ENCODE measurements at places on chromosomes 11 and 22.

DNA sequence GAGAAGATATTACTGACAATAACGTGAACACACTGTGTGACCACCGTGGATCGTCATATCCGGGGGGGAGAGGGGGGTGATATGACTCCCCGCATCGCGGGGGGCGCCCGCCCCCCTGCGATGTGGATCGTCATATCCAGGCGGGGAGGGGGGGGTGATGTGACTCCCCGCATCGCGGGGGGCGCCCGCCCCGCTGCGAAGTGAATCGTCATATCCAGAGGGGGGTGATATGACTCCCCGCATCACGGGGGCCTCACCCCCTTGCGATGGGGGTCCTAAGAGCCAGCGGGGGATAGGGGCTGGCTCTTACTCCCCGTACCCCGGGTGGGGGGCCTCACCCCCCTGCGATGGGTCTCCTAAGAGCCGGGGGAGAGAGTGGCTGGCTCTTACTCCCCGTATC, 19.9 kb downstream of the UNC93B1 start:
- DNase-seq = no peak

DNA sequence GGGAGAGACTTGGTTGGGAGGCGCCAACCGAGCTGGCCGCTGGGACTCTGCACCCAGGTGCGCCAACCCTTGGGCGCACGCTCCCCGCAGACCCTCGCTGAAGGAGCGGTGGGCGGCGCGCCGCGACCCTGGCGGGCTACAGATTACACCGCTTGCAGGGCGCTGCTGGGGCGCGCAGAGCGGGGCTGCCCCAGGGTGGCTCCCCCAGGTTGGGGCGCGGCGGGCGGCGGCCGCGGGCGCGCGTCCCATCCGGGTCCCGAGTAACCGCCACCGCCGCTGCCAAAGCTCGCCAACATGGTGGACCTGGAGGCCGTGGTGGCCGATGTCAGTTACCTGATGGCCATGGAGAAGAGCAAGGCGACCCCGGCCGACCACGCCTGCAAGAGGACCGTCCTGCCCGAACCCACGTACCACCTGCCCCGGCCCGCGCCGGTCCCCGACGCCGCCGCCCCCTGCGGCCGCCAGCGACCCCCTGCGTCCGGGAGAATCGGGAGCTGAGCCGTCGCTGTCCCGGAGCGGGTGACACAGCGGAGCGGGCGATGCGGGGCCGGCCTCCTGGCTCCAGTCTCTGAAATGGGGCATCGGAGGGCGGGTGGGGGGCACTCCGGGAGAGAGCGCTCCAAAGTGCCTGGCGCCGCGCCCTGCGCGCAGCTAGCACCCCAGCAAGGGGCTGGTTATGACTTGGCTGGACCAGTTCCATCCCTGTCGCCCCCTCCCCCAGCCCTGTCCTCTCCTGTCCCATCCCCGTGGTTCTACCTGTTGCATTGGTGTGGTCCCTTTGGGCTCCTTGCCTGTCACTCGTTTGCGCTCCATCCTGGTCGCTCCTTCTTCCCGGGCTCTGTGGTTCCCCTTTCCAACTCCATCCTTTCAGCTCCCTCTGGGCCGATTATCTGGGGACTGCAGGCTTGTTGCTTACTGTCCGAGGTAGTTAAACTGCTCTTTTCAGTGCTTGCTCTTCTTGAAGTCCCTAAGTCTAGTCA, 143.3 kb upstream of the GRK3 start:
- no peak for DNase-seq

DNA sequence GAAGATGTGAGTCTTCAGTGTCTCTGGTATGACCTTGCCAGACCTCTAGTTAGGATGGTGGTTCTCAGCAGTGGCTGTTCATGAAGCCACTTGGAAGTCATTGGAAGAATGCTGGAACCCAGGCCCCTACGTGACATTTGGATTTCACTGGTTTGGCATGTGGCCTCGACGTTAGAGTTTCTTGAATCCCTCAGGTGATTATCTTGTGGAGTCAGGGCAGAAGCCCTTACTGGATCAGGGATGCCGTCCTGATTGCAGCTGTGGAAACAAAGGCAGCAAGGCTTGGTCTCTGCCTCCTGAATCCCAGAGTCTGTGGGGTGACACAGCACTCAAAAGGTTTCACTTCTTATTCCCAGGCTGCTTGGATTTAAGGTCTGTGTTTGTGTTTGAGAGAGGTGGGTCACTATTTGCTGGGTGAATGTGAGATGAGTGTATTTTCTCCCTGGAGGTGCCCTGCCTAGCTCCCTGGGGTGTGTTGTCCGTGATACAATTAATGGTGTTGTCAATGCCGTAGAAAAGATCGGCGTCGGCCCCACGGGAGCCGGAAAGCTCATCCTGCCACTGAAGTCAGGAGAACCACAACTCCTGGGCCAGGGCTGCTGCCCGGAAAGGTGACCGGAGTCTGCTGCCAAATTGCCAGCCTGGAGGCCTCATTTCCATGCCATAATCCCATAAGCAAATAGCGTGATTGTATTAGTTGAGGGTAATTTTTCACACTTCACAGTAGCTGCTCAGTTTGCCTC, 939.0 kb downstream of the BRD1 start:
- no peak for DNase-seq

DNA sequence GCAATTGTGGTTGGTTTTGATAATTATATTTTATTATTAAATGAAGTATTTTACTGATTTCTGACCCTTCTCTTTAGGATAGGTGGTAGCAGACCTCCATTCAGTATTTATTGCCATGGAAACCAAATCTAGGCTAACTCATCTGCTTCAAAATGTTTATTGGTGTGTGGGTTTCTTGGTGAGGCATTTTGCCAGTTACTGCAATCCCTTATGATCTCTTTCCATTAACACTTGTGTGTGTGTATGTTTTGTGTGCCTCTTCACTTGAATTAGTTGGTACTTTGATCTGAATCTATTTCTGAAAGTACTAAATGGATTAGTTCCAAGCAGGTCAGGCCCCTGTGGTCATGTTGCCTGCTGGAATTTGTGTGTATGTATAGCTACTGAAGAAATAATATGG, 184.4 kb upstream of the C11orf87 start:
- no peak for DNase-seq

DNA sequence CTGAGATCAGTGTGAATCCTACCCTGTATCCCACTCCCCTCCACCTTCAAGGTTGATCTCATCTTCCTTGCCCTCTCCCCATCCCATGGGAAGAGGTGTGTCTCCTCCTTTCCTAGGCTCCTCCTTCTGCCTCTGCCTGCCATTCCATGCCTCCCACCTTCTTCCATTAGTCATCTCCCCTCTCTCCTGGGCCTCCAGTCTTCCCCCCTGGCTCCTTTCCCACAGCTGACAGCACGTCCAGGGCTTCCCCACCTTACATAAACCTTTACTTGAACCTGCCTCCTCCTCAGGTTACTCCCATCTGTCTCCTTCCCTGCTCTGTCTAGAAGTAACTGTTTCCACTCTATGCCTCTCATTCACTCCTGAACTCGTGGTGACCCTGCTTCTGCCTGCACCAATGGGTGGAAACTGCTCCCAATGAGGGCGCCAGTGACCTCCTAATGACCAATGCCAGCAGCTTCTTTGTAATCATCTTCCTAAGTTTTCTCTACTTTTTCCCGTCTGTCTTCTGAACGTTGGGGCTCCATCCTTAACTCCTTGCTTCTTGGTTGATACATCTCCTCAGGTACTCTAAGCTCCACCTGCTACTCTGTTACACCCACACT, 266.9 kb upstream of the NARS2 start:
- DNase-seq = no peak

- DNase-seq = no peak
These were observed 475.6 kb downstream of the MIAT start for GRCh38 chr22:27133019-27133431.

- no peak for DNase-seq
These were observed 11.6 kb upstream of the PDE2A start for GRCh38 chr11:72685560-72686480.

DNA sequence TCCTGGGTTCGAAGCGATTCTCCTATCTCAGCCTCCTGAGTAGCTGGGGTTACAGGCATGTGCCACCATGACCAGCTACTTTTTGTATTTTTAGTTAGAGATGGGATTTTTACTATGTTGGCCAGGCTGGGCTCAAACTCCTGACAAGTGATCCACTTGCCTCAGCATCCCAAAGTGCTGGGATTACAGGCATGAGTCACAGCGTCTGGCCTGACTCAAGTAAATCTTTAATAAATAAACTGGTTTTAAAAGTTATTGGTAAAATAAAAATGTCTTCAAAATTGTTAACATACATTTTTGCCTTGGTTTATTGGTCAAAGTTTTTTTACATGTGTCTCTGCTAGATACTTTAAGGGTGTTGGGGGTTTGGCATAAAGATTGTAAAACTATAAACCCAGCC, 7.3 kb upstream of the PES1 start:
- DNase-seq = no peak

DNA sequence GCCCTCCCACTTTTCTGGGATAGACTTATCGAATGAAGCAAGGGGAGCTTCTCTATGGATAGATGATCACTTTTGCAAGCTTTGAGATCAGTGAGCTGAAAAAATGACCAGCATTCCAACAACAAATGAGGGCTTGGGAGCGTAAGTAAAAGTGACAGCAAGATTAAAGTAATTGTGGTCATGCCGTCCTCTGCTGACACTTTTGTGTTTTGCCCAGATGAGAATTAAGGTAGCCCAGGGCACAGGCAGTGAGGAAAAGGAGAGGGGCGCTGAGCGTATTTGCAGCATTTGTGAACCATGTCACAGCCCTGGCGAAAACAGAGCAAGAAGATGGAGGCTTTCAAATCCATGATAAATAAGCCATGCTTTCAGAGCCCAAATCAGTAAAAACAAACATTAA, 24.6 kb upstream of the TMA7B start:
- no peak for DNase-seq

- DNase-seq = no peak
These were observed 226.9 kb upstream of the B3GAT1 start for GRCh38 chr11:134638796-134639430.

DNA sequence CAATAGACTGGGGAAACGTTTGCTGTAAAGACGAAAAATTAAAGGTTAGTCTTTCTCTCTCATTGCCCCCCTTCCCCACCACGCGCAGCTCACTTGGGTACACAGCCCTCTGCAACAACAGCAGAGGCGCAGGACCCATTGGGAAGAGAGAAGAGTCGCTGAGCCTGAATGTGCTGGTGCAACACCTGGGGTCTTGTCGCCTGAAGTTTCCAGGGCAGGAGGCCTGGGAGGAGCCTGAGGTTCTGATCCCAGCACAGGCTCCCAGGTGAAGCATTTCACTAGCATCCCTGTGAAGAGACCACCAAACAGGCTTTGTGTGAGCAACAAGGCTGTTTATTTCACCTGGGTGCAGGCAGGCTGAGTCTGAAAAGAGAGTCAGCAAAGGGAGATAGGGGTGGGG, 116.2 kb upstream of the NTM start:
- DNase-seq = no peak

- DNase-seq = no peak
These were observed 7.0 kb downstream of the GTF2H1 start for GRCh38 chr11:18329196-18329870.

- peak; percentile 80 for DNase-seq
These were observed 11.4 kb downstream of the BCL9L start for GRCh38 chr11:118914178-118914918.

DNA sequence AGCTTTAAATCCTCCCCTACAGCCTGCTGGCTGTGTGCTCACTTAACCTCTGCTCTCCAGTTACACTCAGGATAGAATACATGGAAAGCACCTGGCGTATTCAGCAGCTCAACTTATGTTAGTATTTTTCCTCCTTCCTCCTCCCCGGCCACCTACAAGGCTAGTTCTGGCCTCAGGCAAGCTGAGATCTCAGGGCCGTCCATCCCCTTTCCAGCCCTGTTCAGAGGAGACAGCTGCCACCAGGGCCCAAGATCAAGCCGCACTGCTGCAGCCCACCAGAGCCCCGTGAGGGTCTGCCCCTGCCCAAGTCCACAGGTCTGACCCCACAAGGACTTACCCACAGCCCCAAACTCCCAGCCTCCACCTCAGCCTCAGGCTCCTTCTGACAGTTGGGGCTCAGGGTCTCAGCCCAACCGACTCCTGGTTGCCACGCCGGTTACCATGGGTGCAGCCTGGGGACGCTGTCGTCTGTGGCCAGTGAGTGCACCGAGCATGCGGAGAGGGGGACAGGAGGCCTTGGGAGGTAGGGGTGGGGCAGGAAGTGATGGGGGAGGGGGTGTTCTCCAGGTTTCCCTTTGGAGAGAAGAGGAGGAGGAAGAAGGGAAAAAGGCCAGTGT, at the start of gene C11orf16:
C11orf16 (minus strand) TSS at position 384 of the 617 bp plus-strand sequence. CDS start 639 bp downstream, outside the sequence.
- no peak for DNase-seq

GRCh38 chr11:129695571-129696308, 119.9 kb upstream of the TMEM45B start:
- DNase-seq = peak; percentile 72

DNA sequence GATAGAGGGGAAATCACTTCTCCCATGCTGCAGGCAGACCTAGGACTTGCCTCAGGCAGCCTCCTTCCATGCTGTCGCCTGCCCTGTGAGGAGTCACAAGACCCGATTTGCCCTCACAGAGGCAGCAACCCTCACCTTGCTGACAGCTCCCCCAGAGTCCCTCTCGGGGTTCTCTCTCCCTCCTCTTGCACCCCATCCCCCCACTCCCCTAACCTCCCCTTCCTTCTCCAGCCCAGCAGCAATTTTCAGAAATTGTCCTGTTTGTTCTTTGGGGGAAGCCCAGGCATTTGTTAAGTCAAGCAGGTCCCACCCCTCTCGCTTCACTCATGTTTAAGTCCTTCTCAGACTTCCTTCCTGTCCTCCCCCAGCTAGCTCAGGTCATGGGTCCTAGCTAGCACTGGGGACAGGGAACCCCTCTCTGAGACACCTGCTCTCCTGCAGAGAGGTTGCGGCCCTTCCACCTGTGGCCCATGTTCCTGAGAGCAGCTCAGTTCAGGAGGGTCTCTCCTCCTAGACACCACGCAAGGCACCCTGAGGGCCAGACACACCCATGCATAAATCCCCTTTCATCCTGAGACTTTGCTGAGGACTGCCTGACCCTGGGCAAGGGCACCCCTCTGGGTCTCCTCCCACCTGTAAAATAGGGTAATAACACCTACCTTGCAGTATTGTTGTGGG, 6.3 kb upstream of the FXYD2 start:
- DNase-seq = no peak

- DNase-seq = no peak
These were observed 1191.7 kb downstream of the TBC1D22A start for GRCh38 chr22:47954107-47954506.

DNA sequence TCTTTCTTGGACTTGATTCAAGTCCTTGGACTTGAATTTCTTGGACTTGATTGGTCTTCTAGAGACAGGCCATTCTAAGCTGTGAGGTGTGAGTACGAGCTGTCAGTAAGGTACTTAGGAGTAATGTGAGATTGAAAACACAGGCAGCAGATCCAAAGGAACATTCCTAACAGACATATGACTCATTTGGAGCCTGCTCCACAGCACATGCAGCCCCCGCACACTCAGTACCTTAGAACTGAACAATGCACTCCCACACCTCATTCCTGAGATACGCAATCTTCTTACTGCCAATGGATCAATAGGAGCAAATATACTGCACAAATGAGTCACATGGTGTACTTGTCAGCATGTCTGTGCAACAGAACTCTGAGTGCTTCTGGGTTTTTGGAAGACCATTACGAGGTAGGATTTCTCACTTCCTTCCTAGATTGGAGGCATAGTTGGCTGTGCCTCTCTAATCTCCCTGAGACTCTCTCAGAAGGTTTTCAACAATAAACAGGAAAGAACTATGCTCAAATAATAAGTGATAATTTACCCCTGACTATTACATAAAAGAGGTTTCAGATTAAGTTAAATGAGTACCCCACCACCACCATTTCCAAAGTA, 243.1 kb downstream of the KCNA4 start:
- no peak for DNase-seq

- no peak for DNase-seq
These were observed 18.0 kb upstream of the VPREB1 start for GRCh38 chr22:22226448-22227187.

Data from stimulated activated naive CD4-positive, alpha-beta T cell (primary cell).